ENCODE measurements at places on chromosomes 12 and 14. TPM values are rescaled to one million over a fixed set of nuclear protein-coding genes. Genes with fewer than 3 reads are reported as not detected.

DNA sequence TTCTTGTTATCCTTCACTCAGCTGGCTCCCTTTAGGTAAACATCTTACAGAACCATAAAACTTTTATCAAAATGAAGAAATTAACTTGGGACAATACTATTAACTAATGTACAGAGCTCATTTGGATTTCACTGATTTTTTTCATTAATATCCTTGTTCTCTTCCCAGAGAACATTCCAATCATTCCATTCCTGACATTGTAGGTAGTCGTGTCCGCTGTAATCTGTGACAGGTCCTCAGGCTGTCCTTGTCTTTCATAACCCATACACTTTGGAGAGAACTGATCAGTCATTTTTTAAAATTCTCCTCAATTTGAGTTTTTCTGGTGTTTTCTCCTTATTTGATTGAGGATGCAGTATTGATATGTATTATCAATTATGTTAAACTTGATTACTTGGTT is 916.8 kb downstream of the GALC start:
- no peak for DNase-seq

- DNase-seq, result no peak
Measured at GRCh38 chr12:81330480-81330879, 252.6 kb downstream of the ACSS3 start.

GRCh38 chr12:71475280-71475679 is 35.7 kb downstream of the LGR5 start:
- no peak for DNase-seq

NR1H4 gene
- polyA plus RNA-seq, result not detected
